Stimulated activated CD8-positive, alpha-beta memory T cell treated with anti-CD3 and anti-CD28 coated beads, Interleukin-4, amount 100 ng/mL, for 1 hour (primary cell): ENCODE measurements at places on chromosomes 1 and 21.

DNA sequence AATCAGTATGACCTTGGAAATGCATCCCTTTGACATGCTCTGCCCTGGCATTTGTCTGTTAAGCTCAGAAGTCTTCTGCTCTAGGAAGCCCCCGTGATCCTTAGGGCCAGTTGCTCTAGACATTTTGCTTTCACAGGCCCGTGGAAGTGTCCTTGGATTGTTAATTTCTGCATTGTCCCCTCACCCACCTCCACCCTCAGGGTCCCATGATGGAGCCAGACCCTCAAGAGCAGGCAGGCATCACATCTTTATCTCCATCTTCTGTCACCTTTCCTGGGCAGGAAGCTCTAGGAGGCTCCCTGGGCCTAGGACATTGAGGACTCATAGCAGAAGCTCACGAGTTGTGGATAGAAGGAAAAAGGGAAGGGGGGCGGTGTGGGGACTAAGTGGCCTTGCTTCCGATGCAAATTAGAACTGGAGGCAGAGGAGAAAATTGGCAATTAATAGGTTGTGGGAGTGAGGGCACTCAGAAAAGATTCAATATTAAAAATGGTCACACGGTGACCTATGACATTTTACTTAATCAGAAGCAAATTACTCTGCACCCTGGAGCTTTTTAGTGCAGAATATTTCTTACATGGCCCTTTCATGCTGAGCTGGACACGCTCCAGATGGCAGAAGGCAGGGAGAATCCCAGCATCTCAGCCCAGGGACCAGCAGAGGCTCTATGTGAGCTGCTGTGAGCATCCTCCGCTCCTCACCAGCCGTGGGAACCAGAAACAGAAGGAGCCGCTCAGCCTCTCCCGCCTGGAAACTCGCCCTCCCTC lies 185.0 kb downstream of the MATN1 start:
- no peak for DNase-seq

DNA sequence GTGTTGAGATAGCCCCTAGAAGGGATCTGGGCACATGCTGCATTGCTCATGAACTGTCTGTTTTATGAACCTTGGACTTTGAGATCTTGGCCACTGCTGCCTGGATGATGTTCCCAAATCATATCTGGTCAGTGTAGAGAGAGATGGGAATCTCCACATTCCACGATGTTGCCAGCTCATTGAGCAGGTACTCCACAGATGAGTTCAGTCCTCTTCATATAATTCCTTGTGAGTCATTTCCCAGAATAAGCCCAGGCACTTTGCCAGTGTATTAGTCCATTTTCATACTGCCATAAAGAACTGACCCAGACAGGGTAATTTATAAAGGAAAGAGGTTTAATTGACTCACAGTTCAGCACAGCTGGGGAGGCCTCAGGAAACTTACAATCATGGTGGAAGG lies 254.0 kb upstream of the RUNX1 start:
- DNase-seq = no peak

DNA sequence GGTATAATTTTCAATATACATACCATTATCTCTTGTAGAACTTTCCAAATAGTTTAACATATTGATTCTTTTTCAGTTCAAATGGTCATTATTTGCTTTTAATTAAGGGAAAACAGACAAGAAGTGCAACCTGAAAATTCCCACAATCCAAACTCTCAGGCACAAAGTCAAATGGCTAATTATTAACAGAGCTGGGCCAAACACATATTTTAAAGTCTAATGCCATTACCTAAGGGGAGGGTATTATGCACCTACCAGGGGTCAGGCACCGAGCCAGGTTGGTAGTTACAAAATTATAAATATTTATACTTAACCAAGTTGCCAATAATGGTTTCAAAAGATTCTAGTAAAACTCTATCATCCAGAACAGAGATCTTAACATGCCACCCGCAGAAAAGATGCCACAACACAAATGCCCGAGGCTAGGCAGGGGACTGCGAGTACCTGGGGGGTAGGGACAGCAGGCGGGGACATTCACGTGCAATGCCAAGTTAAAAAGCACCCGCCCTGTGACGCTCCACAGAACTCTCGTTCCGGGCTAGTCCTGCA lies 15.0 kb downstream of the LBR start:
- DNase-seq = no peak

- DNase-seq = no peak
Observed at GRCh38 chr1:58922302-58923089, 138.6 kb upstream of the JUN start.

DNA sequence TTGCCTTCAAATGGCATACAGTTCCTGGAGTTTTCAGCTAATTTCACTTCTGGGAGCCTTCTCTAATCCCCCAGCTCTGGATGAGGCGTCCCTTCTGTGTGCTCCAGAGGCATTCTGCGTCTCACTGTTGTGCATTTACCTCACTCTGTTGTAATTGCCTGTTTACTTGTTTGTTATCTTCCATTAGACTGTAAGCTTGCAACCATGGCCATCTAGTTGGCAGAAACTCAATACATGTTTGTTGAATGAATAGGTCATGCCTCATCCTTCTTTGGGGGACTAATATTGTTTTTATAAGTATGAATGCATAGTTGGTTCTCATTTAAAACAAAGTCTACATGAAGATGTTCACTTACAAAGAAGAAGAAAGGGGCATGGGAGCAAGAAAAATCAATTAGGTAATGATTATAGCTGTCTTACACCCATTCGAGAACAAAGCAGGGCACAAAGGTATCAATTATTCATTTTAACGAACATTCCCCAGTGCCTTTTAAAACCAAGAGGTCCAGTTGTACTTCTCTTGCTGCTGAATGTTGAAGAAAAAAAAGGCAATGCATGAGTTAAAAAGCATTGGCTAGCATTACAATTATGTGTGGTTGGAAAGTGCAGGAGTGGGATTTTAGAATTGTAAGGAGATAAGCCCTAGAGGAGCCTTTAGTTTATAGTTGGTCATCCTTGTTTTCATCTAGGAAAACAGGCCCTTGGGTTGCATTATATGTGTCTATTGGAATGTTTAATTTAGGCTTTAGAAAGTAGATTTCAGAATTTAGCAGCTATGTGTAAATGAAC lies 6.0 kb downstream of the RGL1 start:
- DNase-seq = no peak
